ENCODE measurements at places on chromosomes 4 and X. TPM values are rescaled to one million over a fixed set of nuclear protein-coding genes. Genes with fewer than 3 reads are reported as not detected.

GRCh38 chr4:88587306-88587705 lies 5.0 kb upstream of the HERC3 start:
- DNase-seq, result no peak

- no peak for DNase-seq
Observed at GRCh38 chr4:169100670-169101101, 90.6 kb upstream of the CBR4 start.

DNA sequence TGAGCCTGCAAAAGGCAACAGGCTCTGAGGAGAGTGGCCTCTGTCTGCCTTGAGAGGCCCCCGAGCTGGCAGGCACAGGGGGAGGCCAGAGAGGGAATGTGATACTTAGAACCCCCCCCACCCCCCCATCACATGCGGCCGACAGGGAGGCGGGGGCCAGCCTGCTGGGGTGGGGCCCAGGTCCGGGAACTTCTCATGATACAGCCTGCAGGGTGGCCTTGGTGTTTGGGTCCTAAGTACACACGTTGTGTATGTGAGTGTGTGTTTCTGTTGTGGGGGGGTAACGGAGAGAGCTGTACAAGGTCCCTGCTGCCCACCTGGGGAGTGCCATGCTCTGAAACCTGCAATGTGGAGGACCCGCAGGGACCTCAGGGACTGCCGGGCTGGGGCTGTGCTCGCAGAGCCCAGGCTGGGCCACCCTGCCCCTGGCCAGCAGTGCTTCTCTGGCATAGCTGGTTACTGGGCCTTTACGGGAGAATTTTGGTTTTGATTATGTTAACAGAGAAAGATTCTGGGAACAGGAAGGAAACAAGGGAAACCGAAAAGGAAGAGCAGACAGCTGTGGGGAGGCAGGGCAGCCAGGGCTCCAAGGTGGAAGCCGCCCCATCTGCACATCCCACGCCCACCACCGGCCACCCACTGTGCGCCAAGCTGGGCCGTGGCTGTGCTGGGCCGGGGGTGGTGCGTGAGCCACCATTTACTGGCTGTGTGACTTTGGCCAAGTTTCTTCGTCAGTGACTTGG lies 19.9 kb downstream of the SH3BP2 start:
- no peak for DNase-seq

DNA sequence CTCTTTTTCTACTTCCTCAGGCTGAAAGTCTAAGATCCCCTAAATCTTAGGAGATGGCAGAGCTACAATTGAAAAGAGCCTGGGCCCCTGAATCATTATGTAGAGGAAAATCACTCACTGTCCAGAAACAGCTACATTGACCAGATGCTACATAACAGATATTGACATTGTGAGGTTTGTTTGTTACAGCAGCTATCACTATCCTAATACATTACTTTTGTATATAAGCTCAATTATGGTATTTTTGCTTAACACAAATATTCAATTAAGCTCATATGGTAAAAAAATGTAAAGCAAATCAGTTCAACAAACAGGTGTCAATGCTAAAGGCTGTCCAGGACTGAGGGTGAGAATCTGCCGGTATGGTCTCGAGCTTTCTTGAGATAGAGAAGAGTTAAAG lies 89.4 kb downstream of the LDB2 start:
- no peak for DNase-seq

DNA sequence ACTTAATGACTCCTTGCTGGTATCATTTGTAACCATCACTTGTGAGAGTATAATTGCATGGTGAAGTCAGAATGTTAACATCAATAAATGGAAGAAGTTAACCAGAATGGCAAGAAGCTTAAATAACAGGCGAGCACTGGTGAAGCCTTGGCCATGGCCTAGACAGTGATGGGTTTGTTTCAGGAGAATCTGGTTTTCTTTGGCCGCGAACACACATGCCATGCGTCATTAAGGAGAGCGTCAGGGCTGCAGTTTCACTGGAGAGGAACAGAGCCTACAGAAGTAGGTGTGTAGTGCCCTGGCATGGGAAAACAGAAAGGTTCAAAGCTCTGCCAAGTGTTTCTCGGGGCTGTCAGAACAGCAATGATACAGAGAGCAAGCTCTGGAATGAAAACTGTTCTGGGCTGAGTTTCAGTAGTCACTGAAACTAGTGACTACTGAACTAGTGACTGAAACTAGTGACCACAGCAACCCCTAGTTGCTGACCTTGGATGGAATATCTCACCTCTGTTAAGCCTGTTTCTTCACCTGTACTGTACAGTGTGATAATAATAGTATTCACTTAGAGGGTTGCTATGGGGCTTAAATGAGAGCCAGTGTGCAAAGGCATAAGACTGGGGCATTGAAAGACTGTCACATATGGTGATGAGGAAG lies 93.8 kb downstream of the C4orf51 start:
- no peak for DNase-seq

GRCh38 chrX:52082578-52082977 lies 13.6 kb upstream of the MAGED4B start:
- DNase-seq, result no peak

DNA sequence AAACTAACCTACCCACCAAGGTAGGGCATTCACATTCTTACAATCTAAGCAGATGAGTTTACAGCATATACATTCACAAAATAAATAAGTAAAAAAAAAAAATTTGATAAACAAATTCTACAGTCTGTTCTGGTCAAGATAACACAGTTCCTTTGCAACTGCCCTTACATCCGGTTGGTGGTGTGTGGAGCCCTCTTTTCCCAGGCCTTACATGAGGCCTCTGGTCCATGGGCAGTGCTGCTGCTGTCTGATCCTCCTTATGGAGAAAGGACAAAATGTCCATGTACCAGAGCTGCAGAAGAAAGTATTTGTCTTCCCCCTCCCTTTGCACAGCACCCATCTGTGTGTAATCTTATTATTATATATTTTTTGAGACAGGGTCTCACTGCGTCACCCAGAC lies 2.2 kb upstream of the SEPTIN11 start:
- no peak for DNase-seq

DNA sequence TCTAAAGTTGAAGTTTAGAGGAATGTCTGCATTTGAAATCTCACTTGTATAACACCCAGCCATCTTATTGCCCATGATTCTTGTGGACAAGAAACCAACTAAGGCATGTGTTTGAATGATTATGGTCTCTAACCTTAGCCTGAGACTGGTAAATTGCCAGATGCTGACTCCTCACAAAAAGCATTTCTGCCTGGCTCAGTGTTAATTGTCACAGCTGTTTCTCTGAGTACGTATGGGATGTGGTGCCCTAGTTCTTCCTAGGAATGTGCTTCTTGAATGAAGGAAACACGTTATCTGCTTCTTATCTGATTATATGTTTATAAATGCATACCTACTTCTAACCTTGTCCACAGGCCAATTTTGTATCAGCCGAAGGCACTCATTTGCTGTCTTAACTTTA lies 63.1 kb upstream of the NDP start:
- DNase-seq, result no peak

- DNase-seq, result no peak
Observed at GRCh38 chr4:159382856-159383561, 280.1 kb downstream of the RAPGEF2 start.

GRCh38 chrX:77640702-77641101 lies 145.3 kb downstream of the ATRX start:
- no peak for DNase-seq

GRCh38 chr4:76611616-76612207 lies 176.7 kb downstream of the SHROOM3 start:
- DNase-seq, result no peak

GRCh38 chrX:114583646-114584374 lies at the start of gene HTR2C:
HTR2C (plus strand) TSS chrX:114584086; CDS start chrX:114726937, 142,851 bp downstream.
- no peak for DNase-seq

DNA sequence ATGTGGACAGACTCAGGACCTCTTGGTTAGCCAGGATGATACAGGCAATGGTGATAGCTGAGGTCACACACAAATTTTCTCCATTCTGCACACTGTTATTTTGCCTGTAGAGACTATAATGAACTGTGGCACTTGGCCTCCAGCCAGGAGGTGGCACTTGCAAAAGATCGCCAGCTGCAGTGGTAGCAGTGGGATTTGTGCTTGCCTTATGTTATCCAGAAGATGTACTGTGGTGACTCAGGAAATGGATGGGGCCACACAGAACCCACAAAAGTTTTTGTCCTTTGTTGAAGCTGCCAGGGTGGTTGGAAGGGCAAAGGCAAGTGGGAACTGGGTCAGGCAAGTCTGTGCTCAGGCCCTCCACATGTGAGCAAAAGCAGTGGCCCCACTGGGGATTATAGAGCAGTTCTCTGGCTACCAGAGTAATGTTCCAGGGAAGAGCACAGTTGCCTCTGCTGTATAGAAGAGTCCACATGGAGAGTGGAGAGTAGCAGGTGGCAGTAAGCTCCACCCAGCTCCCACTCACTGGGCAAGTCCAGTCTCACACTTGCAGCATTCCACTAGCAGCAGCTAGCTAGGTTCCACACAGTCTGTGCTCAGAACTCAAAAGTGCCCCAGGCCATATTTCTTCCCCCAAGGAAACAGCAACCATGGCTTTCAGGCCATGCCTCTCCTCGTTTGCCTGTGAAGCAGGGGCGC lies 5.9 kb upstream of the C4orf17 start:
- DNase-seq, result no peak

The SHROOM2 gene
- polyA plus RNA-seq, result 14.5 TPM

The FAT4 gene
- 78.5 TPM for polyA plus RNA-seq

The MPC1L gene
- polyA plus RNA-seq, result not detected

The ADRA2C gene
- polyA plus RNA-seq, result 0.72 TPM
